ENCODE measurements at places on chromosomes 7 and 10. TPM values are rescaled to one million over a fixed set of nuclear protein-coding genes. Genes with fewer than 3 reads are reported as not detected.

DNA sequence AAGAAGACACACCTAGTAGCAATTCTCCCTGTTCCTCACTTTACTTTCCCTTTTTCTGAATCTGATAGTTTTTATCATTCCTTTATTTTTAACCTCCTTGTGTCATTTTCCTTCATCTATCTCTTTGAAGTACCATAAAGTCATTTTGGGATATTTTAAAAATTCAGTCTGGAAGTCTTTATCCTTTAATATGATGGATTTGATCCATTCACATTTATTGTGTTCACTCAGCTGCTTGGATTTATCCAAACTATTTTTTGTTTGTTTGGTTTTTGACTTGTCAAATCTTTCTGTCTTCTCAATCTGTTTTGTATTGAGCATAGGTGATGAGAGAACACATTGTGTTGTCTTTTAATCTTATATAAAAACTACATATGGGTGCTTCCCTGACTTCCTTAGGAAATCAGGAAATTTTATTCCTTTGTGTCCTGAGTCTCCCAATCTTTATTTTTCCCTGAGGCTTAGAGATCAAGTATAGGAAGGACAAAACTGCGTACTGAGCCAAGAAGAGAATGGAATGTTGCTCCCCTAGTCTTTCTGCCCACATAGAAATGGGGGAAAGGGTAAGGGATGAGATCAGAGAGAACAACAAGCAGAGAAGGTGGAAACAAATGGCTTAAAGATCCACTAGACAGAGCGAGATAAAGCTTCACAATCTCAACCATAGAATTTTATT lies 132.7 kb upstream of the HABP2 start:
- no peak for DNase-seq

DNA sequence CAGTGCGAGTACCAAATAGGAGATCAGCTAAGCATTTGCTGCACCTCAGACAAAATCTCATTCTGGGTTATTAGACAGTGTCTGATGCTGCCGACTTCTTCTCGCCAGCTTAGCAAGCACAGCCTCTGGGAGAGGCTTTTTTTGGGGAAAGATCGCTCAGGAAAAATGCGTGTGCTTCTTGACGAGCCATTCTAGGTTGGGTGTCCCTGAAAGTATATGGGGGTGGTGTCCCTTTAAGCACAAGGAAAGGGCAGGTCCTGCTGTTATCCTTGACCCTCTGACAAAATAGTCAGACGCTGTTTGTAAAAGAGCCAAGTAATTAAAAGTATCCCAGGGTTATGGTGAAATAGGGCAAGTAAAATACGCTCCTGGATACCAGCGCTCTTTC lies 540.1 kb upstream of the FZD8 start:
- DNase-seq, result no peak

DNA sequence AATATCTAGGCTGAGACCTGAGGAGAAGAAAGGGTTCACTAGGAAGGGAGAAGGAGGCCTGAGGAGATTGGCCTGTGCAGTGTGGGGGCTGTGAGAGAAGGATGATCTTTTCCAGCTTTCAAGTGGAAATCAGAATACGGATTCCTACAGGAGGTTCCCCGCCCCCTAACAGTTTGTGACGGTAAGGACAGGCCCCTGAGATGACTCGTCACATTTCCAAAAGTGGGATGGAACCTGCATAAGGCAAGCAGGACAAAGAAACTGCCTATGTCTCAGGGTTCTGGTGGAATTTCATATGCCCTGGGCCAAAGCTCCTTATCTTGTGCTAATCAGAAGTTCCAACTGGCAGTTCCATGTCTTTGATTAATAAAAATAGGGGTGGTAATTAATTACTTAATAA lies 275.6 kb downstream of the SNX10 start:
- no peak for DNase-seq

Gene CYP17A1
- not detected for total RNA-seq

GRCh38 chr7:20190560-20191390 lies 26.4 kb downstream of the MACC1 start:
- DNase-seq, result no peak

Gene MMD2
- not detected for total RNA-seq

DNA sequence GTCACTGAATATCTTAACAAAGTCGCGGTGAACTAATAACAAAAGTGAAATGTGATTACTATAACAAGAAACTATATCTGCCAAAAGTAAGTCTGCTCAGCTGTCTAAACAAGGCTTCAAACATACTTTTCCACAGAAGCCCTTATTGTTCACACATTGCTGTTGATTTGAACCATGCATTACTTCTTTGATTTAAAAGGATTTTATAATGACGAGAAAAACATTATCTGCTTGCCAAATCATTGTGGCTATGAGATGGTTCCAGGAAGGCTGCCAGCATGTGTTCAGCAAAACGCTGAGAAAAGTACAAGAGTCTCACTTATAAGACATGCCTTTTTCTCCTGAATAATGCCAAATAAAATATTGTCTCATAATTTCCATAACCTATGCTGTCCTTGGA lies 24.4 kb downstream of the RNF133 start:
- DNase-seq, result no peak

Gene FGFR2
- 45.9 TPM for total RNA-seq
